ENCODE measurements at places on chromosomes 5 and 9. TPM values are rescaled to one million over a fixed set of nuclear protein-coding genes. Genes with fewer than 3 reads are reported as not detected.

Gene FAM13B
- polyA plus RNA-seq = 25.0 TPM

Gene GOLM1
- 75.0 TPM for polyA plus RNA-seq

Gene SPATA31C1
- not detected for polyA plus RNA-seq

DNA sequence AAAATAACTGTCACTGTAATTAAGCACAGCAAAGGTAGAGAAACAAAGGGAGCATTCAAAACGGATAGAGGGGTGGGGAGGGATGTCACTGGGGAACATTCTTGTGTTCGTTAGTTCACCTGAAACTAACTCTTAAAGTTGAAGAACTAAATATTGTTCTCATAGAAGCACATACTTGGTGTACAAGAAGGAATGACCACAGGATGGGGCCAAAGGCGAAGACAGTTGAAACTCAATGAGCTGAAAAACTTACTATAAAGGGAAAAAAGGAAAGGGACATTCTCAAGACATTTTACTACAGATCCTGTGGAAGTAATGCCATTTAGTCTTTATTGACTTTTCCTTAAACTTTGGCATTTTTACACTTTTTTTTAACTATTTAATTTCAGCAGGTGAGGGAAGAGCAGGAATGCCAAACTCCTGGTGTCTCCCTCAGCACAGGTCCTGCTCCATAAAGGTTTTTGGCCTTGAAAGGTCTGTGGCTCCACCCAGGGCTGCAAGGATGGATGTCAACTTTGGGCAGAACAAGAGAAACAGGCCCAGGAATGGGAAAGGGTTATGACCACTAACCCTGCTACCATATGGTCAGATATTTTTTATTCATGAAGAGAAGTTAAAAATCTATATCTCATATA, 197.6 kb upstream of the RASA1 start:
- peak; percentile 36 for DNase-seq

Gene PAPPA
- polyA plus RNA-seq = 56.1 TPM

Gene SPATA31A3
- polyA plus RNA-seq = not detected

- DNase-seq = no peak
Measured at GRCh38 chr5:91089758-91090157, 293.4 kb downstream of the ARRDC3 start.

DNA sequence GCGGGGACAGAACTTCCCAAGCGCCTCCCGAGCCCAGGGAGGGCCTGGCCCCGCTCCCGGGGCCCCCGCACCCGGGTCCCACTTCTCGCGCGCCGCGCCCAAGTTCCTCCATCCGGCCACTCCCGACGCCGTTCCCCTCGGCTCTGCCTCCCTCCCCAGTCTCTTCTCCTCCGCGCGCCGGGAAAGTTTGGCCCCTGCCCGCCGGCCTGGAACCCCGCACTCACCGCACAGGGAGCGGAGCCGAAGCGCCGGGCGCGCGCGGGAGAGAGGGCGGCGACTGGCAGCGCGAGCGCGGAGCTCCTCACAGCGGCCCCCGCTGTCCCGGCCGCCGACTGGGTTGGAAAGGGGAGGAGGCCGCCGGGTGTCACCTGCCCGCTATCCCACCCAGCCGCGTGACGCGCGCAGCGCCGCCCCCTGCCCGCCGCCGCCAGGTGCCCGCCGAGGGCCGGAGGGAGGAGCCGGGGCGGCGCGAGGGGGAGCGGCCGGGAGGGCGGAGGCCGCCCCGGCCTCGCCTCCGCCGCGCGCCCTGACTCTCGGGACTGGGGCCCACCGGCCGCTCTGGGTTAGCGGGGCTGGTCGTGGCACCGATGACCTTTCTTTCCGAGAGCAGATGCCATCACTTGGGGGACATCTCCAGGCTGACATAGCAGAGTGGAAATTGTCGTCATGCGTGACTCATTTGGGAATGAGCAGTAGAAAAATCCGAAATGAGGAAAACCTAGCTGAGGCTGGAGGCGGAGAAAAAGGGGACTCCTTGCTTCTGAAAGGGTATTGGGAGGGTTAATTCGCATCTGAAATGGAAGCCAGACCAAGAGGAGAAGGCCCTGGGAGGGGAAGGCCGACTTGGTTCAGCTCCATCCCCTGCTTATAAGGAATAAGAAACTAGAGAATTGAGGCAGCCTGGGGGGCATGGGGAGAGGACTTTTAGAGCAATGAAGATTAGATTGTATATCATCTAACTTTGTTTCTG, at the start of gene ELOVL7:
ELOVL7 (minus strand) TSS at position 334 of the 970 bp plus-strand sequence. CDS start 56,872 bp downstream, outside the sequence.
- no peak for DNase-seq

GRCh38 chr9:134908524-134909309, 9.0 kb downstream of the FCN1 start:
- no peak for DNase-seq

Gene WNT8A
- not detected for polyA plus RNA-seq

DNA sequence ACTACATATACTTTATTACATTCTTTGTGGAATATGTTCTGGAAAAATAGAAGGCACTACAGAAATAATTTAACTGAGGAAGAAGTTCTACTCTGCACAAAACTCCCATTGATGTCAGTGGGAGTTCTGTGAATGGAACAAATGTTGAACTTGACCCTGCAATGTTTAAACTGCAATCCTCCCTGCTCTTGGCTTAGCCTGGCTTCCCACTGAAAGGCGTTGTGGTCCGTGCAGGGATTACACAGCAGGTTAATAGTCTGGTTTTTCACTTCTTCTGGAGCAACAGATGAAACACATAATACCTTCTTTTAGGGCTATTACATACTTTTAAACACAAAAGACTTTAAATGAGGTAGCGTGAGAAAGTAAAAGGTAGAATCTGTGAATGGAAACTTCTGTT, 12.9 kb upstream of the ERBIN start:
- no peak for DNase-seq

GRCh38 chr5:151896031-151896691, 28.5 kb downstream of the GLRA1 start:
- no peak for DNase-seq

DNA sequence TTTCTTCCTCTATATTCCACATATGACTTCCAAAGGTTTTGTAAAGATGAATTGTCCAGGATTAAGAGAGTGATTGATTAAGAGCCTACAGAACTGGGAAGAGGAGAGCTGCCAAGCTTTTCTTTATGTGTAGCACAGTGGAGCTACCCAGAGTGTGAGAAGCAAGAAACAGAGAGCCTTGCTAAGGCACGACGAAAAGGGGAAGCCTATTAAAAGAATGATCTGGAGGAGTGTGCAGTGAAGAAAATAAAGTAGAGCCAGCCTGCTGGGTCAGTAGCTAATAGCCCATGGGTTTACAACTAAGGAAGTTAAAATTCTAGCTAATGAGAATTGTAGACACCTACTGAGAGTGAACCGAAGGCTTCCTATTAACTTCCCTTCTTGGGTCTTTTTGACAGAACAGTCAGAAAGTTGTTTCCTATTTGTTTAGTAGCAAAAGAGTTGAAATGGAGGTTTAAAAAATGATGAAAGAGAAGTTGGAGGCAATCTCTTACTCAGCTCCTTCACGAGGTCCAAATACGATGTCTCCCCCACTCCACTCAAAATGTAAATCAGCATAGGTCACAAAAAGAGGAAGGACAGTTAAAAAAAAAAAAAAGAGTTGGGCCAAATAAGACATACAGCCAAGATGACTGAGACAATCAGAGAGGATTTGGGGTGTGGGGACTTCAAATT, 957 bp upstream of the PRR16 start:
- DNase-seq = no peak

- DNase-seq = no peak
Measured at GRCh38 chr9:95074632-95075031, 242.9 kb downstream of the FANCC start.

- no peak for DNase-seq
Measured at GRCh38 chr5:72255670-72256069, 64.4 kb downstream of the MRPS27 start.

DNA sequence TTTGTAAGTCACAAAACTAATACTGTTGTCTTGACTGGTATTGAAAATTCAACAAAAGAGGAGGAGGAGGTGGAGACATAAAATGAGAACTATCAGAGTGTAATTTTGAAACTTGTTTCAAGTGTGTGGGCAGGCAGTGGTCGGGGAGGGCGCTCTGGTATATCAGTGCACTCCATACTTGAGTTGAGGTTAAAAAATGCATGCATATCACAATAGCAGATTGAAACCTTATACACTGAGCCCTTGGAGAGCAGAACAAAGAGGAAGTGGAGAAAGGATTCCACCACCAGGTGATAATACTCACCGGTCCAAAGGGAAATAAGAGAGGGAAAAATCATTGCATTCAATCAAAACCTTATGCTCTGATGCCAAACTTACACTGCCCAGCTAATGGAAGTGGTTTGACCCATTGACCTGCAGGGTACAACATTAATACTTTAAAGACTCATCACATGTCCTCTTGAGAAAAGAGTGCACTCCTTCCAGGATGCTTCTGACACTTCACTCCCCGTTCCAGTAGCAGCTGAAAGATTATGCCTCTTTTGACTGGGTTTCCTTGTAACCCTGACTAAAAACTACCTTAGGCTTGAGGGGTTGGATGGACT, 79.5 kb upstream of the FAM169A start:
- no peak for DNase-seq

Gene ZFP2
- polyA plus RNA-seq = 0.33 TPM

DNA sequence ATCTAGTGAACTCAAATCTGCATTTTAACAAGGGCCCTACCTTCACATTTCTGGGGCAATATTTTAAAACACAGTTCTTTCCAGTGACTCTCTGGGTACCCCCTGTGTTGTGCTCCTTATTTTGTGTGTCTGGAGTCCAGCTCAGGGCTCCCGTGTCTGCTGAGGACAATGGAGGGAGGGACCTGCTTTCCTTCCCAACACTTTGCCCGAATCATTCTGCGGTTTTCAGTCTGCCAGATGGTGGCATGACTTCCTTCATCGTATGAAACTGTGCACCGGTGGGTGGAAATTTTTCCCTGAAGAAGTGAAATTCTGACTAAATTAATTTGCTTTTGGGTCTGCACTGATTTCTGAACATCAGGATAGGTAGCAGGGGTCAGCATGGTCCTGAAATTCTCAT, 153.6 kb upstream of the CD180 start:
- no peak for DNase-seq

Gene SLC1A1
- polyA plus RNA-seq = 0.45 TPM

DNA sequence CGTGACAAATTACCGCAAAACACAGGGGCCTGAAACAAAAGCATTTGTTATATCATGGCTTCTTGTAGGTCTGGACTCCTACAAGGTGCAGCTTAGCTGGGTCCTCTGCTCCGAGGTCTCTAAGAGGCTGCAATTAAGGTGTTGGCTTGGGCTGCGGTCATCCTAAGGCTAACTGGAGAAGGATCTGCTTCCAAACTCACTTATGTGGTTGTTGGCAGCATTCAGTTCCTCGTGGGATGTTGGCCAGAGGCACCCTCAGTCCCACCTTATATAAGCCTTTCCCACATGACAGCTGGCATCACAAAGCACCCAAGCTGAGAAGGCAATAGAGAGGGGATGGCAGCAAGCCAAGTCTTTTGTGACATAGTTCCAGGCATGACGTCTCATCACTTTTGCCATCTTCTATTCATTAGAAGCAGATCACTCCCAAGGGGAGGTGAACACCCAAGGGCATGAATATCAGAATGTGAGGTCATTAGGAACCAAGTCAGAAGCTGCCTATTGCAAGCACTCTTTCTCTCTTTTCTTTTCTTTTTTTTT, 47.9 kb upstream of the ZBTB43 start:
- DNase-seq = no peak

GRCh38 chr5:100110497-100110896, 424.7 kb upstream of the FAM174A start:
- DNase-seq = no peak

GRCh38 chr9:87889882-87890252, 7.2 kb downstream of the SPATA31E1 start:
- no peak for DNase-seq

DNA sequence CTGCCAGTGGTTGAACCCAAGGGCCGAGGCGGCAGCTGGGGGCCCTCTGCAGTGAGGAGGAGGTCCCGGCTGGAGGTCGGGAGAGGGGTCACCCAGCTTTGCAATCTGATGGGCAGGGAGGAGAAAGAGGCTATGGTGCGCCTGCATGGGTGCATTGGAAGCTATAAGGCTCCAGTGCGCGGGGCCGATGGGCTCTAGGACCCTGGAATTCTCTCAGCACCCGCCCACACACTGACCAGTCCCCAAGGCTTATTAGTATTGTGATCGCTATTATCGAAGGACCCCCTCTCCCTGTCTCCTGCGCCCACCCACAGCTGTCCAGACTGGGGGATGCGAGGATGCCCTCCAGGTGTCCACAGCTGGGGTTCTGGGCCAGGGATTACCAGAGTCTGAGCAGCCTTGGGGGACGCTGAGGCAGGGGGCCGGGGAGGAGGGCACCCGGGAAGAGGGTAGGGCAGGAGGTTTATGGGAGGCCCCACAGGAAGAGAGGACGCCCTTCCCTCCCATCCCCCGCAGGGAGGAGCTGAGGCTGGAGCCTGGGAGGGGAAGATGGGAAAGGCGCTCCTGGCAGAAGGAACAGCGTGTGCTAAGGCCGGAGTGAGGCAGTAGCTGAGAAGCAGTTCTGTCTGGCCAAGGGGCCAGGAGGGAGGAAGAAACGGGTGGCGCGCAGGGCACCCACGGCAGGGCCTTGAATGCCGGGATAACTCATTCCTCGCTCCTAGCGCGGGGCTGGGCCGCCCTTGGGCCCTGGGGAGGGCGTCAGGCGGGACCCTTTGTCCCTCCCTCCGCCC, 24.2 kb downstream of the C9orf50 start:
- DNase-seq = peak; percentile 59

Gene GPR107
- polyA plus RNA-seq = 45.1 TPM

DNA sequence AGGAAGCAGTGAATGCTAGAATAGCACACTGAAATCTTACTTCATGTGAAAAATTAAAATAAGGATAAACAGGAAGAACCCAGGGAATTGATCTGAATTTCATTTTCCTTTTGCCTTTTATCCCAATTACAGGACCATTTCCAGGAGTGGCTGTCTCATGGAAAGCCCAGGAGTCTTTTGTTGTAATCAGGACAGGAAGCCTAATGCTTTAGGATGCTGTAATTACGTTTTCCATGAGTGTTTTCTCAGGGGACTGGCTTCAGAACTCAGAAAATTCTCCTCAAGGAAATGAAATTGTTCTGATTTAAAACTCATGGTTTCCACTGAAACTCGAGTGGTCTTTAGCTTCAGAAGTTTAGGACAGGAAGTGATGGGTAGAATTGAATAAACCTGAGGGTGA, 56.6 kb upstream of the CAMK4 start:
- DNase-seq = no peak

DNA sequence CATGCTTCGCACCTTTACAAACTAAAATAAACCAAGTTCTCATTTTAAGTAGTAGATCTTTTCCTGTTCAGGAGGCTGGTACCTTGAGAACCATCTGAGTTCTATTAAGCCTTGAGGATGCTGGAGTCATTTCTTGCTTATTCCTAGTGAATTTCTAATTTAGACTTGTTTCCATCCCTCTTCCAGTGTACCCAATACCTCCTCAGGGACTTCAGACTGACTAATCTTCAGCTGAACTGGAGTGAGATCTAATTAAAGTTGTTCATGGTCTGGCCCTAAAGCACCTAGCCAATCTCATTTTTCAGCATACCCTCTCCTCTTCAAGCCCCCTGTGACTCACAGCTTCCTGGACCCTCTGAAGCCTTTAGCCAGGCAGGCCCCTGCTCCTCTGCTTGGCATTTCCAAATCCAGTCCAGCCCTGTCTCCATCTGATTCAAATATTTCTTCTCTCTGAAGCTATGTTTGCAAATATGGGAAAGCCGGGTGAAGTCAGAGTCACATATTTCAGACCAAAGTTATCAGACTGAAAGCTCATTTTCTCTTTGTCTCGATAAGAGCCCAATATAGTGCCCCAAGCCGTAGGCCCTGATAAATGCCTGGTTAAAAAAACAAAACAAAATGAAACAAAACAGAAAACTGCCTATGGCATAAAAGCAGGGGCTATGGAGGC, 19.4 kb upstream of the TNFSF15 start:
- no peak for DNase-seq

Gene IRX1
- not detected for polyA plus RNA-seq

- no peak for DNase-seq
Measured at GRCh38 chr5:144731786-144732185, 561.1 kb downstream of the KCTD16 start.
